ENCODE measurements at places on chromosomes 2 and 18.

GRCh38 chr2:166841152-166841551, 47.1 kb upstream of the XIRP2 start:
- DNase-seq: no peak

GRCh38 chr2:182207049-182207746, 219.6 kb downstream of the PDE1A start:
- DNase-seq: no peak

DNA sequence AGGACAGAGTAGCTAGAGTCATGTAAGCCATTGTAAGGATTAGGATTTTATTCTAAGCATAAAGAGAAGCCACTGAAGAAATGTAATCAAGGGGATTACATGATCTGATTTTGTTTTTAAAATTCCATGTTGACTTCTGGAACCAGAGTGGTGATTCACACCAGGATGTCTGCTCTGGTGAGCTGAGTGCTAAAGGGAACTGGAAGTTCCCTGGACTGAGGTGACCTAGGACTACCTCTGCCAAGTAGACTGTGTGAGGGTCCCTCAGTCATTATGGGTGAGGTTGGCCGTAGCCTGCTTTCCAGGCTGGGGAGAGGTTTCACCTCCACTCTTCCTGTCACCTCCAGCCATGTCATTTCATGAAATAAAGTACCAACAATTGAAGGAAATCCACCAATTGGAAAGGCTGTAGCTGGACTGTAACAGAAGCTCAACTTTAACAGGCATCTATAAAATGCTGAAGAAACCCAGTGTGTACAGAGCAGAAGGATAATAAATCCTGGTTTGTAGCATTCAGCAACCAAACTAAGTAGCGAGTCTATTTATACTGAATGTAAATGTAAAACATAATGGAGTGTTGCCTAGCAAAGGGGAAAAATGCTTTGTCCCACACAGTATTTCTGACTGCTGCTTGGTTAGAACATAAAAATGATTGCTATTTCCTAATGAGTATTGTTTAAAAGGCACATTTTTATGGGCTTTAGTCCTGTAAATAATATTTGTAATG, 507.4 kb upstream of the PKDCC start:
- DNase-seq: no peak

- no peak for DNase-seq
Observed at GRCh38 chr18:26650310-26651268, 102.2 kb upstream of the KCTD1 start.

- DNase-seq: no peak
Observed at GRCh38 chr2:85741211-85741832, 12.5 kb upstream of the ATOH8 start.

DNA sequence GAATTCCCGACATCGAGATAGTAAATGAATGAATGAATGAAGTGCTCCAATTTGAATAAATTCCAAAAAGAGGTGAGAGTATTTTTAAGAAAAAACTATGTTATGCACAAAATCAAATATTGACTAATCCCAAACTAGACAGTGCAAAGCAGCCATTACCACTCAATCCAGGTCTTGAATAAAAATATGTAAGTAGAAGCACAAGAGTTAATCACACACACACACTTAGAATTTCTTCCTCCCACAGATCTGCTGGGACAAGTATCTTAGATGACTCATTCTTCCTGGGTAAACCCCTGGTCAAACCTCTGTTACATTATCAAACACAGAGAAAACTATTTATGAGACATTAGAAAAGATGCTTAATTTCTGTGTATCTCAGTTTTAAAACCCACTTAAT, 102.0 kb downstream of the PLA2R1 start:
- peak; percentile 79 for DNase-seq

- DNase-seq: no peak
Observed at GRCh38 chr2:127175041-127175721, 44.9 kb downstream of the CYP27C1 start.

GRCh38 chr2:36277146-36277808, 78.3 kb upstream of the CRIM1 start:
- peak; percentile 1 for DNase-seq

- DNase-seq: peak; percentile 52
Observed at GRCh38 chr2:61658841-61659780, 121.0 kb upstream of the XPO1 start.

GRCh38 chr2:101638181-101638711, 59.3 kb upstream of the MAP4K4 start:
- peak; percentile 81 for DNase-seq

DNA sequence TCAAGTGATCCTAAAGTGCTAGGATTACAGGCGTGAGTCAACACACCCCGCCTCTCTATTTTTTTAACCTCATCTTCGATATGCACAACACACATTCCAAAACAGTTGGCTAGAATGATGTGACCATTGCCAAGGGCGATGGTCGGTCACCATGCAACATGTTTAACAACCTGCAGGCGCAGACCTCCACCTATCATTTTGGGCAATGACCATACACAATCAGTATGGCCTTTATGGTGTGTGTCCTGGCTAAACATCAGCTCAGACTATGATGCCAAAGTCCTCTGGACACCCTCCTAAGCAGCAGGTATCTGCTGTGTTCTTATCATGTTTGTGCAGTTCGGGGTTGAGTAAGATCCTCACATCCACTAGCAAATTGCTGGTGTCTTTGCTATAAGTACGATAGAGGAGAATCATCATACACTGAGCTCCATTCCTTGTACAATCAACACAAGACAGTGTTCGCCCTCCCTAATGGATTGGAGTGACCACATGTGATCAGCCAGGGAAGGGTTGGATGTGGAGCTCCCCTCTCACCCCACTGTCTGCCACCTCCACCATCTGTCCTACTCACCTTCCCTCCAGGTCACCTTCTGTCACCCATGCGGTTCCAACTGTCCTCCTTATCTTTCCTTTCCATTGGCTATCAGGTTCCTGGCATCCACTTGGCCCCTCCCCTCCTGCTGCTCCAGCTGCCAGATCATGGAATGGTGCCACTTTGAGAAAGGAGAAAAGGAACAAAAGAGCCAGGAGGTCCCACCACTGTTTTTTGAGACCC, 7.9 kb upstream of the RNF152 start:
- no peak for DNase-seq

DNA sequence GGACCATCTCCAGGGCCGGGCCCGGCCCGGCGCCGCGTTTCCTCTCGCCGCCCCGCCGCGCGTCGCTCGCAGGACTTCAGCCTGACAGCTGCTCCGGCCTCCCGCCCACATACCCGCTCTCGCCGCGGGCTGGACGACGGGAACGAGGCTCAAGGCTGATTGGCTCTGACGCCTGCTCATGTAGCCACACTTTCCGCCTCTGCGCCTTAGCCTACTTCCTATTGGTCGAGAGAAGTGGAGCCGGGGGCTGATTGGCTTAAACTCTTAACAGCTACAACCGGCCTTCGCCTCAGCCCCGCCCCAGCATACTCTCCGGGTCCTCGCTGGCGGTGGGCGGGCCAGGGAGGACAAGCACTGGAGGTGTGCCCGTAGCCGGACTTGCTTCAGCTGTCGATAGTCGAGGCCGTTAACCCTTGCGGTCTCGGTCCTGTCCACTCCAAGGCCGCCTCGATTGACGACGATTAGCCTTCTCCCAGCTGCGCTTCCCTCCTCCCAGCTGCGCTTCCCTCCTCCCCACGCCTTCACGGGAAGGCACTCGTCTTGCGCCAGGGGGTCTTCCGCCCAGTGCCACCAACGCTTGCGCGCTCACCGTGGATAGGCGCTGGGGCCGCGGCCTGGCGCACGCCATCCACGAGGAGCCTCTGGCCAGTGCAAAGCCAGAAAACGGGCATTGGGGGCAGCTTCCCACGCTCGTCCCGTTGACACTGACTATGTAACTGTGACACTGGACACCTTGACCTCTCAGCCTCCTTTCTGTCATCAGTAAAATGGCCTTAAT, at the start of gene PRADC1:
TSS of gene PRADC1 (minus strand) at position 86 of the 778 bp plus-strand sequence. CDS start at position 7, 79 bp downstream.
- peak; percentile 99 for DNase-seq

DNA sequence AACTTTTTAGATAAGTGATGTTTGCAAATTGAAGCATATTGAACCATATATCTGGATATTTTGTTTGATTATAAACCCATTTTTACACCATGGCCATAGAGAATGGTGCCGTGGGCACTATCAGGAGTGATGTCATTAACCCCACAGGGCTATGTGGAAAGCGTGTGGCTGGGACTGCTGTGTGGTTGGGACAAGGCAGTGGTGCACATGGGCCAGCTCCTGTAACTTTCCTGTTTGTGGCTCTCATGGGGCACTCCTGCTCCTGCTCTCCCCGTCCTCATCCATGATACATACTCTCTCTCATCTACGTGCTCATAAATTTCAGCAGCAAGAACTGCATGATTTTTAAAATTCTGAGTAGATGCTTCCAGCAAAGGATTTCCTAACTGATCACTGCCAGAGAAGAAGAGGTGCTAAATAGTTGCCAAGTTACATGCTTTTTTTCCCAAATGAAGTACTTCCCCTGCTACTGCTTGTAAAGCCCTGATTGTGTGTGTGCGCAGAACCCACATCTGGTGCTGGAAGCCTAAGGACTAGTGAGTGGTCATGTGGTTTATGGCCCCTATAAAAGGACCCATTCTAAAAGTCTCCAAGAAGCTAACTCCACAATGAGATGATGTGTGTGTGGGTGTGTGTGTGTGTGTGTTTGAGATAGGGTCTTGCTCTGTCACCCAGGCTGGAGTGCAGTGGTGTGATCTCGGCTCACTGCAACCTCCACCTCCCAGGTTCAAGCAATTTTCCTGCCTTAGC, 240.8 kb downstream of the NEDD4L start:
- no peak for DNase-seq

GRCh38 chr2:16584084-16584483, 81.5 kb downstream of the CYRIA start:
- no peak for DNase-seq

DNA sequence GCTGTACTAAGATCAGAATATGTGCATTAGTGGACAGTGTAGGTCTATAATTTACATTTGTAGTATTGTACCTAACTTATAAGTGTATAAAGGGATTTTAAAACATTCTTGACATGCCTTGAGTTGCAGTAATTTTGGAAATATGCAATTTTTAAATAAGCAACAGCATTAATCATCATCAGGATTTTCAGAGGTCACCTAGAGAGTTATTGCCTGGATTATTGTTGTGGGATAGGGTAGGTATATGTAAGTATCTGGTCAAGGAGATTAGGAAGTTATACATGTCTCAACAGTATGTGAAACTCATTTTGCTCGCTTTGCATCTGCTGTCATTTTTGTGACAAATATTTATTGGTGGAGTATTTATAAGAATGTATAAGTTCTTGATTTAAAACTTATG, 184.2 kb downstream of the WDR7 start:
- DNase-seq: no peak

GRCh38 chr2:77018219-77018618, 504.0 kb downstream of the LRRTM4 start:
- no peak for DNase-seq

GRCh38 chr18:63346480-63347183, 20.4 kb downstream of the KDSR start:
- DNase-seq: no peak

- no peak for DNase-seq
Observed at GRCh38 chr2:123688231-123688940, 336.7 kb upstream of the CNTNAP5 start.

DNA sequence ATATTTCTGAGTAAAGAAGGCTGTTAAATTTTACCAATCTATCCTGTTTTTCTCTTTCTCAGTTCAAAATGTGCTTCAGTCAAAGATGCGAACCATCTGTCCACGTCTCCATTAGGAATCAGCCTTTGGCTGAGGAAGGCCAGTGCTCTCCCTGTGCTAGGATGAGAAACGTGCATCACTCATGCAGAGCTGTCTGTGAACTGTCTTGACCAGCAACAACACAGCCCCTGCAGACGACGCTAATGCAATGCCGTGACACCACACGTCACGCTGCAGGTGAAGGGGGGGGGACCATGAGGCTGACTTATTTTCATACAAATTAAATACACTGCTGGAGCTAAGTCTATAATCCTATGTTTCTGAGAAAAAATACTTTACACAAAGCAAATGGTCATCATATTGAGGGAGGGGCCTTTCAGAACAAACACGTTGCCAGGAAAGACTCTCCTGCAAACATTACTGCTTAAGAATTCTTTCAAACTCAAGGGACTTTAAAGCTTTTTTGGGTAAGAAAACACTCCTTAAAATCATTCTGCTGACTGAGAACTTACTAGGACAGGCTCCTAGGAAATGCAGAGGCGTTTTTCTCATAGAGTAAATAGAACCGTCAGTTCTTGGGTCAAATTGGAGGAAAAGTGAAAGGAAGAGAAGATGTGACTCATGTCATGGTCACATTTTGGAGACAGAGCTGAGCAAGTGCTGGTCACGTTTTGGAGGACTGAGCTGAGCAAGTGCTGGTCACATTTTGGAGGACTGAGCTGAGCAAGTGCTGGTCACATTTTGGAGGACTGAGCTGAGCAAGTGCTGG, 97.0 kb downstream of the MBP start:
- DNase-seq: peak; percentile 77

GRCh38 chr2:229409751-229410181, 138.7 kb upstream of the PID1 start:
- no peak for DNase-seq

DNA sequence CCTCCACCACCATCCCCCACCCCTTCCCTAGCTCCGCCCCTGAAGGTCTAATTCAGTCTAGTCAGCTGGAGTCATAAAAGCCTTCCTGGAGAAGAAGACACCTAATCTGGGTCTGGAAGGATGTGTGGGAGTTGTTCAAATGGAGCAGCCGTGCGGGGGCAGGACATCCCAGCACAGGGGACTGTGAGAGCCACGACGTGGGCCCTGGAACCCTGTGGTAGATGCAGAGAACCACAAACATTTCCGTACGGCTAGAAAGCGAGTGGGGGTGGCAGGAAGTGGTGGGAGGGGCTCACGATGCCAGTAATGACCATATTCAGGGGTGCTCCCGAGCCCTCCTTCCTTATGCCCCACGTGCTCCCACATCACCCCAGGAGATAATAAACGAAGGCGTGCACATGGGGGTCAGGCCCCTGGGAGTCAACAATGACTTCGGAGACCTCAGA, 20.9 kb upstream of the COL6A3 start:
- DNase-seq: peak; percentile 35

- peak; percentile 13 for DNase-seq
Observed at GRCh38 chr2:100291152-100291970, 30.9 kb downstream of the LONRF2 start.

DNA sequence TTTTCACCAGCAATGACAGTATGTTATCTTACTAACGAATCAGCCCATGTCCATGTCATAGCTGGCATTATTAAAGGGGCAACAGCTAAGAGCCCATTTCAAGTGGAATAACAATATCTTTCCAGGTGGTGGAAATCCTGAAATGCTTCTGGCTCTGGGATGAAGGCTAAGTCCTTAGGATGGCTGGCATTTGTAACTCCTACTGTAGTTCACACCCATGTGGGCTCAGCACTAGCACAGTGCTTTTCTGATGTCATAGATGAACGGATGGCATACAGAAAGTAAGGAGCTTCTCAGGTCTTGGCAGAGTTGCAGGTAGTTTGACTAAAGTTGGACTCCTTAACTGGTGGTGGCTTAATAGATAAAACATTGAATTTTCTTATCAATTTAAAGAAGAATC, 10.0 kb downstream of the TMEM200C start:
- no peak for DNase-seq

Measured in suppressor macrophage treated with lipopolysaccharide for 4 hours (primary cell).